NCI-H1436 (cell line): ENCODE measurements at places on chromosomes 7 and 10.

- DNase-seq, result no peak
Observed at GRCh38 chr10:118041316-118041715, 5.4 kb downstream of the RAB11FIP2 start.

DNA sequence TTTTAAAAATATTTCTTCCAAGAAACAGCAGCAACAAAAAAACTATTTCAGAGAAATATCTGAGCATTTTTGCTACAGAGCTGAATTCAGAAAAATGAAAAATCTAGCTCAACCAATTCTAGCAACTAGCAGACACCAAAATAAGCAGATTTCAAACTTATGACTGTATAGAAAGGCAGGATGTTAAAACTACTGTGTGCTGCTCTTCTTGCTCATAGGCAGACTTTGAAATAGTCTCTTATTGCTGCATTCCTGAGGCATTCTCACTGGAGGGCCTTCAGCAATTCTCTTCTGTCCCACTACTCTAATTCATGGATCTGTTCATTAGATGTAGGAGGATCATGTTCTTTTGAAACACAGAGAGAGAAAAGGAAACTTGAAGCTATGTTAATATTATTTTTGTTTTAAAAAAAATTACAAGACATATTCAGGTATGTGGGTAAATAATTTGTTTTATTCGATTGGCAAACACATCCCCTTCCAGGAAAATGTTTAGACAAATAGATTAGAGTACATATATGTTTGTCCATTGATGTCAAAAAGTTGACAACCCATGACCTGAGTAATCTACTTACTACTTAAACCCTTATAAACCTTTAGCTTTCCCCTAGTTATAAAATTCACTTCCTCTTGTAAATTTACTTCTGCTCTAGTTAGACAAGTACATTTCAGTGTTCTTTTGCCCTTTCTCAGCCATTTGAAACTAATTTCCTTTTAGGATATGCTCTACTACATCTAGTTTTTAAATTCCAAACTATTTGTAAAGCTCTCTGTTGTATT lies 428.2 kb upstream of the POT1 start:
- no peak for DNase-seq

GRCh38 chr7:64463636-64464375 lies 99.1 kb downstream of the ZNF680 start:
- DNase-seq, result peak; percentile 86

- DNase-seq, result no peak
Observed at GRCh38 chr7:54798530-54798929, 39.5 kb upstream of the SEC61G start.

DNA sequence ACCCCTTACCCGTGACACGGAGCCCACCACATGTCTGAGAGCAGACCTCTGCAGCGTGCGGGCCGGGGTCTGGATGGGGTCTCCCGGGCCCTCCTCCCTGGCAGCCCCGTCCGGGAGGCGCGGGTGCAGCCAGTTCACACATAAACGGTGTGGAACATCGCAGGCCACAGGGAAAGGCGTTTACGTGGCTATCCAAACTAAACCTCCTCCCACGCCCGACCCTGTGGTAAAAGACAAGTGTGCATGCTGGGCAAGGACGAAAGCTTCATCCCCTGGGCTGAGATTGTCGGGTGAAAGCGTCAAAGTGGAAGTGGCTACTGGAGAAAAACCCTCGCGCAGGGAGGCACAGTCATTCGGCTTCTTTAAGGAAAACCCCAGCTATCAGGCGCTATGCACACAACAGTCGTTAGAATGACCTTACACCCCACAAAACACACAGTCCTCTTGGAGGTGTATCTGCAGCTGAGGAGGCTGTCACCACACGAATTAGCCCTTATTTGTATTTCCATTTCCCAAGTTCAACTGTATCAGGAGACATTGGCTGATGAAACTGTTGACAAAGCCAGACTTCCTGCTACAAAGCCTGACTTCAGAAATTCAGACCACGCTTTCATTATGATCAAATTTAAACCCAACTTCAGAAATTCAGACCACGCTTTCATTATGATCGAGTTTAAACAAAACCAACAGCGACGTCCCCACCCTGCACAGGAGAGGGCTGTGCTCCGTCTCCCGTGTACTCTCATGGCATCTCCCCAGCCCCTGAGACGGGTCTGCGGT lies 15.3 kb downstream of the GPER1 start:
- DNase-seq, result no peak

DNA sequence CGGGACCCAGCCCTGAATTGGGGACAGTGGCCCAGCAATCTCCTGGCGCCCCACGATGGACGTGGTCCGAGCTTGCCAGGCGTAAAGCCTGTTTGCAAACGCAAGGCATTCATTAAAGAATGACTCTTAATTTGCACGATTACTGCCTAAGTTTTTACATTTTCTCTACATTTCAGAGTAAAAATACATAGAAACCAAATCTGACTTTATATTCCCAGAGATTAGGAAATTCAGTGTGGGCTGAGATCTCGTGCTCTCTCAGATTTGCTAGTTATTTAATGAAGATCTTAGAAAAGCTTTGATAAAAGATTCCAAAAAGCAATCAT lies 337 bp upstream of the CCDC3 start:
- DNase-seq, result no peak

DNA sequence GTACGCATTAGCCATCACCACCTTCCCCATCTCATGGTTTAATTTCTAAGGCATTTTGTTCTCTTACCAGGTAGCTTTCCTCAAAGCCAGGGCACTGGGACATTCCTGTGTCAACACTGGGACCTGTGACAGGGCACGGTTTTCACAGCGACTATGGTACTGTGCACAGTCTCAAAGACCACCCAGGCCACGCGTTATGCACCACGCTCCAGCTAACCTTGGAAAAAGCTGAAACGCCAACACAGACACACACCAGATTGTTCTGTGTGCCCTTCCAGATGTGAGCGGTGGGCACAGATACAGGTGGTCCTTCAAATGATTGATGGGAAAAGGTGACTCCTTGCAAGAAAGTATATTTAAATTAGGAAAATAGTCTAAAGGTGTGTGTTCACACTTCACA lies 337.3 kb downstream of the WDR37 start:
- no peak for DNase-seq

- DNase-seq, result no peak
Observed at GRCh38 chr10:119023553-119023868, 6.0 kb upstream of the NANOS1 start.

- DNase-seq, result no peak
Observed at GRCh38 chr10:62696798-62697197, 107.7 kb upstream of the ADO start.

- DNase-seq, result no peak
Observed at GRCh38 chr7:68203251-68203650, 1206.6 kb downstream of the TYW1 start.

DNA sequence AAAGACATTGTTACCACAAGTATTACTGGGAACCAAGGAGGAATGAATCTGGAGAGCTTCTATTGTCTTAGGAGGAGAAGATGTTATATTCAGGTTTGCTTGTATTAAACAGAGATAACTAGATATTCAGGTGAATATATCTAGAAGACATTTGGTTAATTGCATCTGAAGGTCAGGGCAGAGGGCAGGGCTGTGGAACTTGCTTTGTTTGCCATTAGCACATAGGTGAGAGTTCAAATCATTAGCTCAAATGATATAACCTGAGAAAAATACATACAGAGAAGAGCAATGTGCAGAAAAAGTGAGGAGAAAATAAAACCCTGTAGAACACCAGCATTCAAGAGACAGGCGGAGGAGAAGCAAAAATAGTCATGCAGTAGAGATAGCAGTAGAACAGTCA lies 116.8 kb downstream of the DNAJB9 start:
- no peak for DNase-seq

DNA sequence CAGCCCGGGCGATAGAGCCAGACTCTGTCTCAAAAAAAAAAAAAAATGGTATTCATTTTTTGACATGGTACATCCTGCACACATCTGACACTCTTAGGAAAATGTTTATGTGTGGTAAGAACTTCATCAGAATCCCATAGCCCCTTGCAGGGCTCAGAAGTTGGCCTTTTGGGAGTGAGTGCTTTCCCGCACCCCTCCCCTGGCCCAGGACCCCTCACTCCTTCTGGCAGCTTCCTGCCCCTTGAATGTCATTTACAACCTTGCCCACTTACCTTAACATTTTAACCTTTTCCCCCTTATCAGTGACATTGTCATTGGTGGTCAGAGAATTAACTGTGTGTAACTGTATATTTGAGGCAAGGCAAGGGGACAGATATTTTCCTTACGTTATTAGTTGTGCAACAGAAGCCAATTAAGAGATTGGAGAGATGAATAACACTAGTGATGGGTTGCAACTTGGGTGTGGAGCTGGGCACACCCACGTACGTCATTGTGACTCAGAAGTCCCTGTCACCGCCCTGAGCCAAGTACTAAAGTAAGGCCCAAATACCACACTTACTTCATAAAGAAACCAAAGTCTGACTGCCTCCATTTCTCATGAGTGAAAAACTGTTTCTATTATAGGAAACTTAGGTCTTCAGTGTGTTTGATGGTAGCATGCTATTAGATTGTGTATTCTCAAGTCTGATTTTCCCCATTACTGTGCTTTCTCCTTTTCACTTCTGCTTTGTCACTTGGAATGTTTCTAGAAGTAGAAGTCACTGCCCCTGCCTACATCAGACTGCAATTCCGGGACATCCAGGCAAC lies 31.6 kb downstream of the OGDH start:
- DNase-seq, result no peak

GRCh38 chr10:100489396-100489795 lies 26.6 kb downstream of the WNT8B start:
- no peak for DNase-seq

DNA sequence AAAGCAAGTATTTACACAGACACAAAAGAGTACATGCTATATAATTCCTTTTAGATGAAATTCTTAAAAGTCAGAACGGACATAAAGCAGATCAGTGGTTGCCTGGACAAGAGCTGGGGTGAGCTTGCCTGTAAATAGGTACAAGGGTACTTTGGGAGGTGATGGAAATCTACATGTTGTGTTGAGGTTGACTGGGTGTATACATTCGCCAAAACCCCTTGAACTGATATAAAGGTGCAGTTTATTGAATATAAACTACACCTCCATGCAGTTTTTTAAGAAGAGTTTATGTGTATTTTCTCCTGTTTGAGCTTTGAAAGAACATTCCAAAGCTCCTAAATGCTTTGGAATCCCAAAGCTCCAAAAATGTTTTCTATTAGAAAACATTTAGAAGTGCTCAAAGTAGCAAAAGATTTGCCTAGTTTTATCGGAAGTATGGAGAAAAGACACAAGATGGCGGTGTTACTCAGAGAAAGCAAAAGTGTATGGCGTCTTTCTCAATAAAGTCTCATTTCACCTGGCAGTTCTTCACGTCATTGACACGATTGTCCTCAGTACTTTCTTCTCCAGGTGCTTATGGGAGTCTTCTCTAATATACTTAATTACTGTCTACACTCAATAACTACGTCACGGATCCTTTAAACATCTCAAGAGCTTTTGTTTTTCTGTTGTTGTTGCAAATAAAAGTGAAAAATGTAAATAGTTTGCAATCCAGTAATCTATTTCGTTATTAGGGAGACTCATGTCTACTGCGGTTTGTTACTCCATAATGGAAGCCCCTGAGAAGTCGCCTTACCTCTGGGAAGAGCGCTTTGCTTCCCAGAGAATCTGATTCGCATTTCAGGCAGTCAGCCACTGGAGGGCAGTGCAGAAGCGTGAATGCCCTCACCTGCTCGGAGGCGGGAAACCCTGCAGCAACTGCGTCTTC lies 14.7 kb upstream of the SEC61G start:
- DNase-seq, result peak; percentile 82

DNA sequence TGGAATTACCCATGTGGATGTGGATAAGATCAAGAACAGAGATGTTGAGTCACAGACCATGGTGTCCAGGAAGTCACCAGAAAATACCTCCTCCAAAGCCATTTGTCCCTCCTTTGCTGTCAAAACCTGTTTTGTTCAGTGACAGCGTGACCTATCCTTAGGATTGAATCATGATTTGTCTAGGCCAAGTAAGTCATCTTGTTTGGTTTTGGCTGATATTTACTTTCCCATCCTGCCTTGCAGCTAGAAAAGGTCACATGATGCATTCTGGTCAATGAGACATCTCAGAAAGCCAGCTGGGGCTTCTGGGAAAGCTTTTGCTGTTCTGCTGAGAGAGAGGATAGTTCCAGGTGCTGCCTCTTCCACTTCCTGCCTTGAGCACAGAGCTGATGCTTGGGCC lies 225.3 kb upstream of the ZMIZ1 start:
- DNase-seq, result no peak

GRCh38 chr10:306675-307185 lies 171.5 kb downstream of the ZMYND11 start:
- DNase-seq, result peak; percentile 5

- no peak for DNase-seq
Observed at GRCh38 chr7:75950111-75950681, 35.2 kb downstream of the POR start.

DNA sequence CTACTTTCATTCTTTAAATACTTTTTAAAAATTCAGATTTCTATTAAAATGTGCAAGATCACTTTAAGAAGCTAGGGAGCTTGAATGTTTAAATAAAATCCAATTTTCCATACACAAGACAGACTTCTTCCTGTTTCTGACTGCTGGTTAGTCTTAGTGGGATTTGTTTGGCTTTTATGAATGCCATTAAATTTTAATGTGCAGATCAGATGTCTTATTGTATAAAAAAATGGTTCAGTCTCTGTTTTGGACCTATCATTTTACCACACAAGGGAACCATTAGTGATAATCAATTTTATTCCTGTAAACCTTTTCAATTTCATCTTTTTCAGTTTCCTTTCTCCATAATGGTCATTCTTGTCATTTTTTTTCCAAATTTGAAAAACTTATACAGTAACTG lies 63.2 kb downstream of the VCL start:
- no peak for DNase-seq

GRCh38 chr10:97757471-97757870 lies 14.3 kb downstream of the SFRP5 start:
- DNase-seq, result no peak

DNA sequence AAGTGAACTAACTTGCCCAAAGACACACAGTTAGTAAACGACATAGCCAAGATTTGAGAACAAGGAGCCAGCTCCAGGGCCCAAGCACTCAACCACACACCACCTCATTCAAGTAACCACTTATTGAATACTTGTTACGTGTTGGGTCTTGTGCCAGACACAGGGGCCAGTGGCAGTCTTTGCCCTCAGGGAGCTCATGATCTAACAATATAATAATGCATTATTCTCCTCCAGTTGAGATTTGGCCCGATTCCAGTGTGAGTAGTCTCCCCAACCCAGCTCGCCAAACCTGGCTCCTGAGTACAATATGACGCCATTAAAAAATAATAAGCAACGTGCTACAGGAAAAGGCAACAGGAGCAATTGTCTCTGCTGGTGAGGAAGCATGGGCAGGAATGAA lies 14.4 kb upstream of the STK17A start:
- DNase-seq, result peak; percentile 63

DNA sequence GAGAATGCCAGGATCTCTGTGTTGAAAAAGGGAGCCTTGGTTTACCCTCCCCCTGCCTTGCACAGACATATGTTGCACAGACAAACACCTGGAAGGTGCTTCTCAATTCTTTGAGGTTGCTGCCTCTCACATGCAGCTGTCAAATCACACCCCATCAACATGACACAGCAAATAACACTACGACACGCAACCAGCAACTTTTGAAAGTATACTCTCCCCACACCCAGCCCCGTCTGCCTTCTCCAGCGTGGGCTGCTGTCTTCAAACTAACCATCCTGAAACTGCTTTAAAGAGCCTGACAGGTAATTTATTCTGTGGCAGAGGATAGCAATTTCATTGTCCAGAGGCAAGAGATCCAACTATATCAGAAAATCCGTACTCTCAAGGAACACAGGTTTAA lies 136.1 kb downstream of the PLXNA4 start:
- no peak for DNase-seq

- no peak for DNase-seq
Observed at GRCh38 chr7:107715531-107715930, 28.4 kb upstream of the CBLL1 start.
